ENCODE measurements at places on chromosomes 6 and 20. TPM values are rescaled to one million over a fixed set of nuclear protein-coding genes. Genes with fewer than 3 reads are reported as not detected.

Gene FAM83C
- polyA plus RNA-seq: 0.06 TPM

Gene OR2H1
- not detected for polyA plus RNA-seq

Gene HLA-DQA1
- 7.4 TPM for polyA plus RNA-seq

Gene CST7
- polyA plus RNA-seq: 0.12 TPM

Gene C4A
- polyA plus RNA-seq: 22.9 TPM

Gene GNMT
- polyA plus RNA-seq: 0.64 TPM

Gene EPHA7
- polyA plus RNA-seq: 48.7 TPM

Gene SNAP91
- 0.54 TPM for polyA plus RNA-seq

Gene SAMD5
- 14.9 TPM for polyA plus RNA-seq

Gene FAM162B
- polyA plus RNA-seq: 4.1 TPM

DNA sequence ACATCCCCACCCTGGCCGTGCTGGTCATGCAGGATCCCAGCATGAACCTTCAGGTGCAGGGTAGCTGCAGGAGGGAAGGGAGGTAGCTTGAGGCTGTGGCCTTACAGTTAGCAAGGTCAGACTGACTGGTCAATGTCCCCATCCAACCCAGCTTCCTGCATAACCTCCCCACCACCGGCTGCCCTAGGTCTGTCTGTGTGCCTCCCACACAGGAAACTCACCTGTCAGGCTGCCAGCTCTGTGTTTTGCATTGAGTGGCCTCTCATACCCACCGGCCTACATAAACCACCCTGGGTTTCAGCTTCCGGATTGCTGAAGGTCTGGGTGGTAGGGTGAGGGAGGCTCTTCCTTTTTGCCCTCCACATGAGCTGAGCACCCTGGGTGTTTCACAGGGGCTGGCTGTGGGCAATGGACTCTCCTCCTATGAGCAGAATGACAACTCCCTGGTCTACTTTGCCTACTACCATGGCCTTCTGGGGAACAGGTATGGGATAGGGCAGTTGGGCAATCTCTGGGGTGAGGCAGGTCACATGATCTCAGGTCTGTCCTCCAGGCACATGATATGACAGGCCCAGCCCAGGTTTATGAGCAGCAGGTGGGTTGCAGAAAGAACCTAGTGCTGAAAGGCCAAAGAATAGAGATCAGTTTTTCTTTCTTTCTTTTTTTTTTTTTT, 1.8 kb downstream of the CTSA start:
- no peak for DNase-seq

DNA sequence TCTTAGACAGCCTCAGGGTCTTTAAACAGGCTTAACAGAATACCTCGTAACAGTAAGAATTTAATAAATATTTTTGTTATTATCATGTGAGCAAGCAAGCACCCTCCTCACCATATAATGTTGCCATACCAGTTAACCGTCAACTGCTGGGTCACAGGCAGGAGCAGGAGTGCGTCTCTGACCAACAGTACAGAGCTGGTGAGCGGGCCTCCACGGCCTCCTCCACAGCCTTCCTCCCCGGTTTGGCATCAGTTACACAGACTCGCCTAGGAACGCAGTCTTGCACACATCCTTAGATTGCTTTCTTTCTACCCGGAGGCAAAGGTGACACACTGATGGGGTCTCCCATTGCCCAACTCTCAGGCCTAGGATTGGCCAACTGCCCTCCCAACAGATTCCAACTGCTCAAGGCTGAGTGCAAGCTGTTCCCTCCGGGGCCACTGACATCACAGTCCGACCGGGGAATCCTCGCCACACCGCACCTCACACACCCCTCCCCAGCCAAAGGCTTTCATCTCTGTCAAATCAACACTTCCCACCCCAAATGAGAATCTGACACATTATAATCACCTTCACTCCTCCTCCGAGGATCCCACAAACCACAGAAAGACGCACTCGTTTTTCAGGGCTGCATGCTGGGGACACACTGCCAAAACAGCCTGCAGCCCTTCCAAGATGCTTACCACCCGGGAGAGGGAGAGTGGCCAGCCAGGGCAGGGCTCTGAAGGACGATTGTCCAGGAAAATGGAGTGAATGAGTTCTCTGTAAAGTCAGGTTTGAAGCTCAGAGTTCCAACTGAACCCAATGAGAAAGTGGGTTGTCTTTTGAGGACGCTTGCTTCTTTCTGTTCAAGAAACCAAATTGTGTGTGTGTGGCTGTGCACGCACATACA, 63.2 kb downstream of the PDE10A start:
- no peak for DNase-seq

DNA sequence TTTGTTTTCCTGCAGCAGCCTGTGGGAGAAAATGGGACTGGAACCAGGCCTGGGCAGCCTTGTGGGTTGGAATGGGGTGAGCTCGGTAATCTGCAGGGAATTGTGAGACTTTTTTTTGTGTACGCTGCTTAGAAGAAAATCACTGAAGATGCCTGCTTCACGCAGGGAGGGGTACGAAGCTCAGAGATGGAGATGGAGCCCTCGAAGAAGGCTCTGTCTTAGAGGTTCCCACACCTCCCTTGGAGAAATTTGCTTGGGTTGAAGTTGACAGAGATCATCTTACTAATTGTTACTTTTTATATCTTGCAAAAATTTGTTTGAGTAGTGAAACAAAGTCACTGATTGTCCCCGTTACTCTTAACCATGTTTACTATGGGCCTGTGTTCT, 894 bp downstream of the PYGB start:
- DNase-seq: no peak

- no peak for DNase-seq
These were observed 102.1 kb downstream of the MTFR2 start for GRCh38 chr6:136148051-136148450.

DNA sequence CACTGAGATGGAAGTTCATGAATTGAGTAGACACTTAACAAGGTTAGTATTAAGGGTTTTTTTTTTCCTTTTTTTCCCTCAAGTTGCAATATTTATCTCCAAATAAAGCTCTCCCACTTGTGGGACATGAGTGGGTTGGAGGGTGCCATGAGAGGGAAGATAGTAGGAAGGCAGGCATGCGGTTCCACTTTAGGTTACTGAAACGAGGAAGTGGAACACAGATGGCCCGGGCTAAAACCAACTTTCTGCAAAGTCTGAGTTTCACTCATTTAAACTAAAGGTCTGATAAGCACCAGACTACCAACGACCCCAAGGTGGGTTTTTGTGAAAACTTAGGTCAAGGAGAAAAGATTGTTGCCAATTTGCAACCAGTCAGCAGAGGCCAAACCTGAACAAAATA, 42.2 kb downstream of the TBC1D7 start:
- no peak for DNase-seq

- no peak for DNase-seq
These were observed 95.6 kb downstream of the SCML4 start for GRCh38 chr6:107728564-107728897.

DNA sequence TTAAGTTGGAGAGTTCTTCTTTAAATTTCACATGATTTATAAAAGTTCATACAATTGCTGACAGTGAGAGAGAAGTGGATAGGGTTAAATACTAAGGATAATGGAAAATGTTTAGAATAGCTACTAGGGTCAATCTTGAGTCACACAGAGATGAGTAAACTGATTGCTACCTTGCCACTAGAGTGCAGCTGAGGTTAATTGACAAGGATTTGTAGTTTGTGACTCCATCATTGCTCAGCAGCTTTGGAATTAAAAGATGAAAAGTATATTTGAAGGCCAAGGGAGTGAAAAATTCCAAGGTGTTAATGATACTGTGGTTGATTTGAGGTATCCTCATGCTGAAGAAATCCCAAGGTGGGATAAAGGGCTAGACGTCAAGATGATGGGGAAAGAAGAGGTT, 524.0 kb downstream of the UTRN start:
- no peak for DNase-seq

DNA sequence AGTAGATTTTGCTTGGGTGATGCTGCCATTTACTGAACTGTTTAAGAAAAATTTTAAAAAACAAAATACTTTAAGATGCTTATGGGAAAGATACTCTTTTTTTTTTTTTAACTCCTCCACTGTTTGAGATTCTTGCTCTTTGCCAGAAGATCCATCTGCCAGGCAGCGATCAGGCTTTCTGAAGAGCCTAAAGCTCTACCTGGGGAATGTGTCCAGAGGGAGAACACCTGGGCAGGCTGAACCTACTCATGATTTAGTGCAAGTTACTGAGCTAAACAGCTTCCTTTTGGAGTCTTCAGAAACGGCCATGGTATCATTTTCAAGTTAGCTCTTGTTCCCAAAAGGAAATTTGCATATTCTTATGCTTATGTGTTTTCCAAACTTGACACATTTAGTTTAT, 23.5 kb upstream of the MLIP start:
- no peak for DNase-seq

- no peak for DNase-seq
These were observed 531.8 kb downstream of the UTRN start for GRCh38 chr6:144816936-144817335.

- DNase-seq: no peak
These were observed 223.0 kb downstream of the NKAIN2 start for GRCh38 chr6:124026694-124027093.

DNA sequence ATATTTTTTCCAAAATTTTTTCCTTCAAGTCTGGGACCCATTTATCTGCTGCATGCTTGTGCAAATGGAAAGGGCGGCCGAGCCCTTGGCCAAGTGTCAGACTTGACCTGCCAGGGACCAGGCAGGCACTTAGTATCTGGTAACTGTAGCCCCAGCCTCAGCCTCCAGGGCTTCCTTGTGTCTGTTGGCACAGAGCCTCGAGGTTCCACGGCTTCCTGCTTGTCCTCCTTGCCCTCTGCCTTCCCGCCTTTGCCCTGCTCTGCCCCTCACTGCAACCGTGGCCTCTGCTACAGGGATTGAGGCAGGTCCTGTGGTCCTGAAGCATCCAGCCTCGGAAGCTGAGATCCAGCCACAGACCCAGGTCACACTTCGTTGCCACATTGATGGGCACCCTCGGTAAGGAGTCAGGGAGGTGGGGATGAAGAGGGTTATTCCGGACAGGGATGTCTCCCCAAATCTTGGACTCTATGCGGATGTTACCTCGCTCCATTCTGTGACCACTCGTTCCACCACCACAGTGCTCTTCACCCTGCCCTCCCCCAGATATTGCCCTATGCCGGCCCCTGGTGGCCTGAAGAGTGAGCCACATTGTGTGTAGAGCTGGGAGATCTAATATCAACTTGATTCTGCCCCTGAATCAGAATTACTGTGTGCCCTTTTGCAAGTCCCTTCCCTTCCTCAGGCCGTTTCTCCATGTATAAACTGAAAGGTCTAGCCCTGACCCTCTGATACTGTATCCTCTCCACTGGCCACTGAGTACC, 41.5 kb upstream of the SRF start:
- DNase-seq: no peak

- no peak for DNase-seq
These were observed 29.5 kb upstream of the ZNF217 start for GRCh38 chr20:53623134-53623453.

DNA sequence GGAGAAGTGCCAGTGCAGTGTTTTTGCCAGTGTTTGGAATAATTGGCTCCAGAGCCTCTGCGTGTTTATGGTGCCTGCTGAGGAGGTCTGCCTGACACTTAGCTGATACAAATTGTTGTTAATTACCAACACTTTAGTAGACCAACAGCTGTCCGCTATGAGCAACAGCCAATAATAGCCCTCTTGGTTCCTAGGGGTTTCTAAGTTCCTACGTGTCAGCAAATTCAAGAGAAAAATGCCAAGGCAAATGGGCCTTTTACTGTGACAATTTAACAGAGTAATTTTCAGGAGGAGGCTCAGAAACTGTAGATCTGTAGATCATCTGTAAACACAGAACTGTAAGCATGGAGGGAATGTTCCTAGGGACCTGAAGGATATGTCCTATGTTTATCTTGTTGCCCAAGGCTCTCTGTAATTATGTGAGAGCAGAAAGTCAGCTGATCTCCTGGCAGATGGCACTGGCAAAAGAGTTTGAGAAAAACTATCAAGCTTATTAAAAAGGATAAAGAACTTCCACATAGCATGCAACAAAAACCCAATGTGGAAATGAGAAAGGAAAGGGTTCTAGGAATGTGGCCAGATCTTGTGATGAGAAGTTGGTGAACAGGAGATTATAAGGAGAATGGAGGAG, 157.7 kb downstream of the GJA1 start:
- no peak for DNase-seq

- DNase-seq: no peak
These were observed 21.2 kb downstream of the C6orf132 start for GRCh38 chr6:42120895-42121865.

GRCh38 chr20:63128367-63128766, 87.6 kb downstream of the YTHDF1 start:
- DNase-seq: no peak

DNA sequence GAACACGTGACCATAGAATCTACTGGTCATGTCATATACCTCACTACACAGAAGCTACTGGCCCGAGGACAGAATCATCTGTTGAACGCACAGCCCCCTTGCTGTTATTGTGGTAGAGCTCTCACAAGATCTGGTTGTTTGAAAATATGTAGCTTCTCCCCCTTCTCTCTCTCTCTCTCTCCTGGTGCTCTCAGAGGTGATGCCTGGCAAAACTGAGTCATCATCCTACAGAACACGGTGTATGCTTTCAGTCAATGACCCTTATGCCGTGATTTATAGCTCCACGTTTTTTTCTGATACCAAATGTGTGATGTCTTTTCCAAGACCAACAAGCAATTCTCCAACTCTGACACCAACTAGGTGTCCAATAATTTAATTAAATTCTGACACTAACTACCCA, 13.0 kb upstream of the RBM24 start:
- no peak for DNase-seq

Data from right renal cortex interstitium (tissue), 3 donors.